ENCODE measurements at places on chromosomes 1 and 21.

GRCh38 chr1:178023181-178023618 is 53.3 kb upstream of the SEC16B start:
- DNase-seq: no peak

- no peak for DNase-seq
These were observed 34.9 kb upstream of the TACSTD2 start for GRCh38 chr1:58611861-58612385.

DNA sequence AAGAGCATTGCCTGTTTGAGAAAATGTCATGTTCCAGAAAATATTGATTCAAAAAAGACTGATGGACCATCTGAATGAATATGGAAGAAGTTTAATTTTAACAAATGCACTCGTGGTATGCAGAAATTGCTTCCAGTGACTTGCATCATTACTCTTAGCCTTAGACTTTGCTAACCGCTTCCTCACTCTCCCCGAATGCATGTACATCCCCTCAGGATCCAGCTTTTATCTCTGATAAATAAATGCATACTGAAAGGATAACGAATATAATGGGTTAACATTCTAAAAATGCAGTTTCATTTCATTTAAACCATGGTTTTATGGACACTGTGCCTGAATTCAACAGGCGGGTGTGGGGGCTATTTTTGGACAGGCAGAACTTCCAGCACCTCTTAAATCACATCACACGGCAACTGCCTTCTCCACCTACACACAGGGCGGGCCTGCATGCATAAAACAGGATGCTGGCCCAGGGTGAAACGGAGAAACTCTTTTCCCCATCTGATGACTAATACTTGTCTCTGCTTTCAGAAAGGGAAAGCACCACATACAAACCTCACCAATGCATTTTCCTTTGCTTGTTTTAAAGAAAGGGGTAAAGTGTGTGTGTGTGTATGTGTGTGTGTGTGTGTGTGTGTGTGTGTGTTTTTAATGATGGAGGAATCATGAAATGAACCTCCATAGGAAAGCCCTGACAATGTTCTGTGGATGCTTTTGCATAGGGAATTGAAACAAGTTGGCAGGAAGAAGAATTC is 48.7 kb downstream of the SPAG17 start:
- no peak for DNase-seq

DNA sequence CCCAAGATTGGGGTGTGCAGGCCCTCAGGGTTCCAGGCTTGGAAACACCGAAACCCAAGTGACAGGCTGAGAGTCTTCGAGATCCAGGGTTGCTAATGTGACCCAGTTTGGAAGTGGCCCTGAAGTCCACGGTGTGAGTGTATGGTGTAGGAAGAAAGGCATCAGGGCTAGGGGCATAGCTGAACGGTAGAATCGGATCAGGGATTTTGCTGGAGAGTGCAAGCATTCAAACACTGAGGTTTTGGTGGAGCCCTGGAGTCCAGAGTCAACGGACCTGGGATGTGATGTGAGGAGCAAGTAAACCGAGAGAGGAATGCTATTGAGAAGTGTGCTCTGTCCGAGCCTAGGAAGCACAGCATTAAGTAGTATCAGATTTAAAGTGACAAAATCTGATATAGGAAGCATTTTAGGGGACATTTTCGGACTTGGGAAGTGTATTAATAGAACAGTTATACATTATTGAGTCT is 958 bp downstream of the NFYC start:
- no peak for DNase-seq

DNA sequence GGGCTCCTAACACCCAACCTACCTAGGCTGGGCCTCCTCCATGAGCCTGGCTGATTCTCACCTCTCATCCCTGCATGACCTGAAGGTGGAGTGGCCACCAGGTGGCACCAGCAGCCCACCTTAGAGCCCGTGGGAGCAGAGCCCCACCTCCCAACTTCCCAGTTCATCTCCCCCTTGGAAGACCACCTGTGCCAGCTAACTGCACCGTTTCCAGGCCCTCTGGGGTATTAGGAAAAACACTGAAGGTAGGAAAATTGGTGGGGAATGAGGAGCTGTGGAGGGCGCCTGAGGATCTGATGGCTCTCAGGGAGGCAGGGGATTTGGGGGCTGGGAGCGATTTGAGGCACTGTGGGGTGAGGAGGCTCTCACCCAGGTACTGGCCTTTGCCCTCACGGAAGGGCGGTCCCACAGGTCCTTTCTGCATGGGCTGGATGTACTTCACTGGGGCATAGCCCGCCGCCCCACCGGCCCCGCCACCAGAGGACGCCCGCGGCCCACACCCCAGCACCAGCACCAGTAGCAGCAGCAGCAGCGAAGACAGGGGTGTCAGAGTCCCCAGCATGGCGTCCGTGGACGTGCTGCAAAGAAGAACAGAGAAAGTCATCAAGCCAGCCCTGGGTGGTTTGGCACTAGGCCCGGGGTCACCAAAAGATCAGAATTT is 11.1 kb downstream of the ADPRS start:
- peak; percentile 69 for DNase-seq

- no peak for DNase-seq
These were observed 30.4 kb downstream of the TMEM63A start for GRCh38 chr1:225851805-225852204.

- no peak for DNase-seq
These were observed 100.8 kb downstream of the SIK1 start for GRCh38 chr21:43325968-43326715.

DNA sequence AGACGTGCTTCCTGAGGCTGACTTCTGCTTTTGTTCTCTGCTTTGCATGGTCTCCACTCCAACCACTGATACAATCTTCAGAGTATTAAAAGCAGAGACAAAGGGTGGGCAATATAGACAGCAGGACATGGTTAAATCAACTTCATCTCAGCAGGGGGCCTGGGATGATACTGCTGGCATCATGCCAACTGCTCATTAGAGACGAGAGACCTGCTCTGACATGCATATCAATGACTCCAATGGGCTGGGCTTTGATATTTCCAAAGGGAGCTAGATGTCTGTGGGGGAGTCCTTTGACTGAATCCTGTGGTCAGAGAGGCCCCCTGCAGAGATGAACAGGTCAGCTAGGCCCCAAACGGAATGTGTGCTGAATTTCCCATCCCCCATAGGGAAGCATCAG is 106.6 kb downstream of the ACTL8 start:
- no peak for DNase-seq

- DNase-seq: no peak
These were observed at the start of gene KRTAP10-2 for GRCh38 chr21:44551340-44551961. Gene KRTAP10-2, minus strand, starts transcription at chr21:44551505. Its CDS starts 47 bp downstream, at chr21:44551458.

- DNase-seq: no peak
These were observed 46.6 kb upstream of the APOBEC4 start for GRCh38 chr1:183699616-183700160.

DNA sequence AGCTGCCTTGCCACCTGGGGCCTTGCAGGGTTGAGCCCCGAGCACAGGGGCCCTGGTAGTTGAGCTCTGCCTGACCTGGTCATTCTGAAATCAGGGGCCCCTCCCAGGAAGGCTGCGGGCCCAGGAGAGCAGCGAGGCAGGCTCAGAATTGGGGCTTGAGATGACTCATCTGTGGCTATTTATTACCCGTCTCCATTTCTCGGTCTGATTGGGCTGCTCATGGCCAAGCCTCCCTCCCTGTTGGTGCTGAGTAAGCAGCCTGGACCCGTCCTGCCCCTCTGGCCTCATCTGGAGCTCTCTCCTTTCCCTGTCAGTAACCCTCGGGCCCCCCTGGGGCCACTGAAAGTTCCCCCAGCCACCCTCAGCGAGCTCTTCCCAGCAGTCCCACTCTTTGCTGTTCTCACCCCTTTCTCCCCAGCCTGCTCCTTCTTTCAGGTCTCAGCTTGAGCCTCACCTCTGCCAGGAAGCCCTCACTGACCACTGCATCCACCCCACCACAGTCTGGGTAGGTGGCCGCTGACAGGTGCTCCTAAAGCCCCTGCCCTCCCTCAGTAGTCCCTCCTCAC is 11.0 kb upstream of the TNFRSF8 start:
- DNase-seq: no peak

GRCh38 chr21:15064576-15065391 is at the start of gene NRIP1:
Gene NRIP1, minus strand, starts transcription at chr21:15065000. Its CDS starts 96,808 bp downstream, at chr21:14968192.
- DNase-seq: peak; percentile 67

DNA sequence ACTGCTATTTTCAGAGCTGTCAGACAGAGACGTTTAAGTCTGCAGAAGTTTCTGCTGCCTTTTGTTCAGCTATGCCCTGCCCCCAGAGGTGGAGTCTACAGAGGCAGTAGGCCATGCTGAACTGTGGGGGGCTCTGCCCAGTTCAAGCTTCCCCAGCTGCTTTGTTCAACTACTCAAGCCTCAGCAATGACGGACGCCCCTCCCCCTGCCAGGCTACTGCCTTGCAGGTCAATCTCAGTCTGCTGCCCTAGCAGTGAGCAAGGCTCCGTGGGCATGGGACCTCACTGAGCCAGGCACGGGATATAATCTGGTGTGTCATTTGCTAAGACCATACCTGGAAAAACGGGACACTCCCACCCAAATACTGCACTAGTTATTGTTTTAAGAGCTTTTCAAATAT is 219.7 kb downstream of the BRINP3 start:
- no peak for DNase-seq

- DNase-seq: no peak
These were observed 107.3 kb downstream of the ENAH start for GRCh38 chr1:225545649-225546048.

- DNase-seq: no peak
These were observed 14.4 kb downstream of the MAP3K7CL start for GRCh38 chr21:29144736-29145353.

DNA sequence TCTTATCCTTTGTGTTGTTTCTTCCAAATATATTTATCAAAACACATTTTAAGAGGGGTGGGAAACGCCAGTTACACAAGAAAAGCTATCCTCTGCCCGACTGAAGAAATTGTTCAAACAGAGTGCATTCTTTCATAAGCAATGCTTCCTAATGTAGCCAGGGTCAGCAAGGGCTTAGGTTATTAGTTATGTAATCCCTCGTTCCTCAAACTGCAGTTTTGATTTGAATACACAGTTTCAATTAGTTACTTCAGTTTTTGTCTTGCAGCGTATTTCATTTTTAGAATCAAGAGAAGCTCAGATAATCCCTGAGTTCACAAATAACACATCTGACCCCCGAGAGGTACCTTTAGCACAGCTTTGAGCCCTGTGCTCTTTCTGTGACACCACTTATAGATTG is 141.7 kb upstream of the NRIP1 start:
- DNase-seq: no peak

GRCh38 chr1:89523572-89524368 is 859 bp upstream of the LRRC8B start:
- no peak for DNase-seq

DNA sequence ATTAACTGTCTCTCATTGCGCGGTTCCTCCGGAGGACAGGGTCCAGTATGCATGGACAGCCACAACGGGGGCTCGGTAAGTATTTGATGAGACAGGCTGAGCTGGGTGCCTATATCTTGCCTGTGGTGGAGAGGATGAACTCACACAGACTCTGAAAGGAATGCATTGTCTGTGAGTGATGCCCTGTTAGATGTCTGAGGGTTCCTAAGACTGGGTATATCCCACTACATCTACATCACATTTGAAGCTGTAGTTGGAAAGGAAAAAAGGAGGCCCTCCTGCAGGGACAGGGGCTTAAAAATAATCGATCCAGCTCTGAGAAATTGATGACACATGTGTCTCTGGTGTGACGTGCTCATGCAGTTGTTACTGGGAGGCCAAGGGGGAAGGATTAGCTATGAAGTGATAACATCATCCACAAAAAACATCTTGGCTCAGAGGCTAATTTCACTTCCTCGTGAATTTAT is 1.9 kb downstream of the ADARB1 start:
- DNase-seq: no peak

GRCh38 chr1:34670982-34671381 is 83.9 kb upstream of the GJB5 start:
- no peak for DNase-seq

- no peak for DNase-seq
These were observed 333.8 kb downstream of the ZP4 start for GRCh38 chr1:237556911-237557310.

DNA sequence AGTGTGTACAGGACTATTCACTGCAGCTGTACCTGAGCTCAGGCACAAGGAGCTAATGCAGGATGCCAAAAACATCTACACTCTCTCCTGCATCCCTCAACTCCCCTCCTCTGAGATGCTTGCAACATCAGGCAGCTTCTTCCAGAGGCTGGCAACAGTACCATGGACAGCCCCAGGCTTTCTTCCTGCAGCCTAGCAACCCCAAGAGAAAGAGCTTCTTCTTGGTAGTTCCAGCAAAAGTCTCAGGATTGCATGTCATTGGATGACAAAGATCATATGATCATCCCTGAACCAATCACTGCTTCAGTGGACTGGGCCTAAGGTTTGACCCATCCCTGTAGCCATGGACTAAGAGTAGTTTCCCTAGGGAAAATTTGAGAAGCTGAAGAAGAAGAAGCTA is 46.7 kb downstream of the CAMK2N1 start:
- no peak for DNase-seq

- peak; percentile 25 for DNase-seq
These were observed 3.1 kb downstream of the SMIM1 start for GRCh38 chr1:3775490-3776230.

- no peak for DNase-seq
These were observed 73.5 kb upstream of the AKT3 start for GRCh38 chr1:243923292-243924171.

GRCh38 chr21:36788120-36788638 is 89.3 kb downstream of the SIM2 start:
- no peak for DNase-seq

DNA sequence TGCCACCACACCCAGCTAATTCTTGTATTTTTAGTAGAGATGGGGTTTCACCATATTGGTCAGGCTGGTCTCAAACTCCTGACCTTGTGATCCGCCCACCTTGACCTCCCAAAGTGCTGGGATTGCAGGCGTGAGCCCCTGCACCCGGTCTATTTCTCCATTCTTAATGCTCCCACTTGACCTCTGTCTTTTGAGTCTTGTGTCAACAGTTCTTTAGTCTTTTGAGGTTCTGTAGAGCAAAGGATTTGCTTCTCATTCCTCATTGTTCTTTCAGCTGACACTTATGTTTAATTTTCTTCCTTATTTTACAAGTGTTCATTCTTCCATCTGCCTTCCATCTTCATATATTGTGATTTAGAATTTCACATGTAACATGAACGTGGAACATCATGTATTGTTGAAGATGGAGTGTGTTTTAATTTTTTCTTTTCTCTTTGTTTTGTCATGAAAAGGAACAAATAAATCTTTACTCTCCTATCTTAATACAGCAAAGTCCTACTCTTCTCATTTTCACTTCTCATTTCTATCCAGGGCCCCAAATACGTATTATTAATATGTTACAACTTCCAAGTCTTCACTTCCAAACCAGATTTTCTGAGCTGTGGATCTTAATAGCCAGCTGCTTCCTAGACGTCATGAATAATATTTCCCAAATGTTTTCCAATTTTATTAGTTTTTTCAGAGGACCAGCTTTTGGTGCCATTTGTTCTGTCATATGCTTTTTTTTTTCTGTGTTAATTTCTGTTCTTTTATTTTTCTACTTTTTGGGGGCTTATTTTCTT is 16.9 kb downstream of the MTF2 start:
- no peak for DNase-seq

- DNase-seq: no peak
These were observed 1.2 kb downstream of the LRP8 start for GRCh38 chr1:53326598-53327181.

- DNase-seq: no peak
These were observed 111.5 kb downstream of the SEC16B start for GRCh38 chr1:177858332-177858821.

- no peak for DNase-seq
These were observed 422.8 kb downstream of the CAMTA1 start for GRCh38 chr1:7207875-7208646.

All from activated CD8-positive, alpha-beta memory T cell treated with anti-CD3 and anti-CD28 coated beads for 1 hour (primary cell).